ENCODE measurements at places on chromosomes 3 and 15.

- no peak for DNase-seq
Measured at GRCh38 chr3:29141197-29141917, 139.5 kb upstream of the RBMS3 start.

- no peak for DNase-seq
Measured at GRCh38 chr3:123511726-123512125, 62.8 kb upstream of the ADCY5 start.

DNA sequence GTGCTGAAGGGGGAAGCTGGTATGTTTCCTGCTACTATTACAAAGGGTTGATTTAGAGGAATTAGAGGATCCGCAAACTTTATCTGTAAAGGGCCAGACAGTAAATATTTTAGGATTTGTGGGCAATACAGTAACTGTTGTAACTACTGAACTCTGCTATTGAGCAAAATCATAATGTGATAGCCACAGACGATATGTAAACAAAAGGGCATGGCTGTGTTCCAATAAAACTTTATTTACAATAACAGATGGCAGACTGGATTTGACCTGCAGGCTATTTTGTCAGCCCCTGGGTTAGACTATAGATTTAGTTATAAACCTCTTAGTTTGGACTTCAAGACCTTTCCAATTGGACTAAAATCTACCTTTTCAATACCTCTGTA, 27.8 kb upstream of the KCNMB2 start:
- DNase-seq = no peak

DNA sequence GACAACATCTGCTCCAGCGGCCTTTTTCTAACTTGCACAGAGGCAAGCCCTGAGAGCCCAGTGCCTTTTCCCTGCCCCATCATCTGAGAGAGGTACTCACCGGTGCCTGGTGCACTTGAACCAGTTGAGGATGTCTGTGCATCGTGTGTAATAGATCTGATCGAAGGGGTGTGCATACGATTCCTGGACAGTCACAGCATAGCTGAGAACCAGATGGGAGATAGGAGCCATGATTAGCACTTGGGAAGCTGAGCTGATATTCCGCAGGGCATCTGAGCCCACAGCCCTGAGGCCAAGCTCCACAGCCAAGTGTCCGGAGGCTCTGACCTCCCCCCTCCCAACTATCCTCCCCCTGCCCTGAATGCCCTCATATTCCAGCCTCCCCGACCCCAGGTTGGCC, 129.8 kb downstream of the MEGF11 start:
- no peak for DNase-seq

- no peak for DNase-seq
Measured at GRCh38 chr3:71662568-71662967, 62.6 kb downstream of the EIF4E3 start.

DNA sequence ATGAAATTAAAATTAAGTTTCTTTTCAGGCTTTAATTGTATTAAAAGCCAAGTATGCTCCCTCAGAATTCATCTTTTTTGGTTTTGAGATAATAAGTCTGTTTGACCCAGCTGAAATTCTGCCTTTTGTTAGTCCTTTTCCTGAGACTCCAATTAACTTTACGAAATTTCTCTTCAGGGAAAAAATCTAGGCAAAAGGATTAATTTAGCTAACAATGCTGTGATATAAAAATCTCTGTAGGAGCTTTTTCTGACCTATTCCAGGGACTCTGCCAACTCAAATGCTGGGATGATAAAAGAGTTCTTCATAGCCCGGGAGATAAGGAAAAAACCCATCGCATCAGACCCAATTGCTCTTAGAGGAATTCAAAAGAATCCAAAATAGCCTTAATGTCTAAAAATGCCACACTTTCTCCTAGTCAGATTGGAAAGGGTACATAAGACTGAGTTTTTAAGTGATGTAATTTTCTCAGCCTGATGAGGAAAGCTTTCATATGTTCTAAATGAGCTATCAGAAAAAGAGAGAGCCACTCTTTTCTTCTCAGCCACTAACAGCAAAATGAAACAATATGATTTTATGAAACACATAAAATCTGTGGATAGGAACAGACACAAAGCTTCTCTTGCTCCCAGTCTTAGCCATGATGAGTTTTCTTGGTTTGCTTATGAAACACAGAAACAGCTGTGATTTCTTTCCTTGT, 405.1 kb downstream of the ROBO1 start:
- no peak for DNase-seq

DNA sequence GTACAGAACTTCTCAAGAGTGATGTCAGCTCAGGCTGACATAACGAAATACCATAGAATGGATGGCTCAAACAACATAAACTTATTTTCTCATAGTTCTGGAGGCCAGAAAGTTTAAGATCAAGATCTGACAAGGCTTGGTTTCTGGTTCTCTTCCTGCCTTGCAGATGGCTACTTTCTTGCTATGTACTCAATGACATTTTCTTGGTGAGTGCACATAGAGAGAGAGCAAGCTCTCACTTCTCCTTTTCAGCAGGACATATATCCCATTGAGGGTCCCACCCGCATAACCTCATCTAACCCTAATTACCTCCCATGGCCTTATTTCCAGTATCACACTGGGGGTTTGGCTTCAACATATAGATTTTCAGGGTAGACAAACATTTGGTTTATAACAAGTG, 1072.1 kb downstream of the PLOD2 start:
- DNase-seq = no peak

DNA sequence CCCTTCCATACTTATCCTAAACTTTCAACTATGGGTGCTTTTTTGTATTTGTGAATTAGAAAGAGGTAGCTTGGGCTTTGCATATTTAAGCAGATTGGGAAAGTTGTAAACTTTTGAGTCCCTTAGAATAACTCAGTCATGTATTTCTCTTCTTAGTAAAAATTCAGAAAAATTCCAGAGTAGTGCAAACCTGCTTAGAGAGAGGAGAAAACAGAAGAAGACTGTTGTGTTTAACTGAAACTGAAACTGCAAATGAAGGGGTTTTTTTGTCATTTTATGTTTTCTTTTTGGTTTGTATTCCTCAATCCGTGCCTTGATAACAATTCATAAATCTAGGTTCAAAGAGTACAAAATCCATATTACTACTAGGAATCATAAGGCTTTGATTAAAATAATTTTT, 31.3 kb downstream of the CD200 start:
- no peak for DNase-seq

DNA sequence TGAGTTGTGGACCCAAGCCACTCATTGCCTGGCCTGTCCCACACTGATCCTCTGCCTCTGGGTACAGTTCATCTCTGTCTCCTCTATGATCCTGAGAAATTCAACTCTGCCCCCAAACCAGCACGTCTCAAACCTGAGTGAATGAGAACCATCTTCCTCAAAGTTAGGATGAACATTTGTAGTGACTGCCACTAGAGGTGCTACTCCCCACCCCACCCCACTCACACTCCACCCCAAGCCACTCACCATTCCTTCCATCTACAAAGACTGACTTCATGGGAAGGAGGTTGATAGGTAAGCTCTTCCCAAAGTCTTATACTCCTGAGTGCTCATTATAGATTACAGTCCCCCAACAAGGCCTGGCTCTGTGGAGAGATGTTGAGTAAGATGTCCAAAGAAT, 43.8 kb downstream of the NEK10 start:
- DNase-seq = no peak

DNA sequence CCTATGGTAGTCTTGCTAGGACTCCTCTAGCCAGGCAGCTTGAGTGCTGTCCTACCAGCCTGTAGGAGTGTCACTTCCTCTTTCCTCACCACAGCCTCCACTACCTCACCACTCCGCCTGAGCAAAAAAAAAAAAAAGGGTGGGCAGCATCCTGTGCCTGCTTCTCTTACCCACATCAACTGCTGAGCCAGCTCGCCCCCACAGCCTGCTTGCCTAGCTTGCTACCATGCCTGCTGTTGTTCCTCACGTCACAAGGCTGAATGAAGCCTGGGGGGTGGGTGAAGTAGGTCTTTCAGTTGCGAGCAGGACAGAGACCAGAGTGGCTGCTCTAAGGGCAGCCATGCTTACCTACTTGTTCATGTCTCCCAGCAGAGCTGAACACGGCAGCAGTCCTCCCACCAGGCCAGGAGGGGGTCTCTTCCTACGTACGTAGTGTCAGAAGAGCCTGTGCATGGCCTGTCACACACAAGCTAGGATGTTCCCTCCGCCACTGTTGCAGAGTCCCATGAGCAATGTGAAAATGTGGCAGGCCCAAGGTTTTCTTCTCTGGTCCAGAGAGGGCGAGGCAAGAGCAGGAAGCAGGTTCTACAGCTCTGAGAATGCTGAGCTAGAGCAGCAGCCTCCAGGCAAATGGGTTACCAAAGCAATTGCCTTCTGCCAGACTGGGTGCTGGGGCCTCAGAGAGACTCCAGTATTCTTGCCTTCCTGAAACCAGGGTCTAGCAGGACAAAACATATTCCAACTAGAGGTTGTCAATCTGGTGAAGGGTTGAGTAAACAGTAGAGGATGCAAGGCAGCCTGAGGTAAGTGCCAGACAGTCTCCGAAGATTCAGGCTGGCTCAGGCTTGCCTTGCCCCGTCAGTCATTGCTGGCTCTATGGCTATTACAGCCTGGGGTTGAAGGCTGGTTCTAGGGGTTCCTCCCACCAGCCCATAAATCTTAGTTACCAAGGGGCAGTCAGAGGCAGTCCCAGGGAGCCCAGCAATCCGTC, 8.1 kb downstream of the PPM1M start:
- DNase-seq = peak; percentile 85

DNA sequence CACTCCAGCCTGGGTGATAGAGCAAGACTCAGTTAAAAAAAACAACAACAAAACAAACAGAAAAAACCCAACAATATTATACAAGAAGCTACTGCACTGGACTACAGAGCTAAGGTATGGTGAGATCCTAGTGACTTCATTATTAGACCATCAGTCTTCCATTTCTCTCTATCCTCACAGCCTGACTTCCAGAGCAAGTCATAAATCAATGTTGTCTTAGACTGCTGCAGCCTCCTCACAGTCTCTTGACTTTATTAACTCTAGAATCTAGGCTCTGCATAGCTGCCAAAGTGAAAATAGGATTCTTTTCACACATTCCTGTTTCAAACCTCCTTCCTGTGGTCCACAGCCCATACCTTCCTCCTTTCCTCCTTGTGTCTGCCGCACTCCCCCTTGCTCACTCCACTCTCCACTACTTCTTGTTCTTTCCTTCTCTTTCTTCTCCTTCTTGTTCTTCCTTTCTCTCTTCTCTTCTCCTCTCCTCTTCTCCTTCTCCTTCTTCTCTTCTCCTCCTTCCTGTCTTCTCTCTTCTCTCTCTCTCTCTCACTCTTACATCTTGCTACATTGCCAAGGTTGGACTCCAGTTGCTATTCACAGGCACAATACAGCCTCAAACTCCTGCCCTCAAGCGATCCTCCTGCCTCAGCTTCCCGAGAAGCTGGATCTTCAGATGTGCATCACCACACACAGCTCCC, 49.4 kb downstream of the CCR4 start:
- DNase-seq = no peak

GRCh38 chr15:69134791-69135190, 25.6 kb upstream of the GLCE start:
- DNase-seq = no peak

- DNase-seq = no peak
Measured at GRCh38 chr15:62779036-62779770, 263.3 kb upstream of the TPM1 start.

- DNase-seq = peak; percentile 12
Measured at GRCh38 chr15:96327155-96327741, 3.3 kb upstream of the NR2F2 start.

DNA sequence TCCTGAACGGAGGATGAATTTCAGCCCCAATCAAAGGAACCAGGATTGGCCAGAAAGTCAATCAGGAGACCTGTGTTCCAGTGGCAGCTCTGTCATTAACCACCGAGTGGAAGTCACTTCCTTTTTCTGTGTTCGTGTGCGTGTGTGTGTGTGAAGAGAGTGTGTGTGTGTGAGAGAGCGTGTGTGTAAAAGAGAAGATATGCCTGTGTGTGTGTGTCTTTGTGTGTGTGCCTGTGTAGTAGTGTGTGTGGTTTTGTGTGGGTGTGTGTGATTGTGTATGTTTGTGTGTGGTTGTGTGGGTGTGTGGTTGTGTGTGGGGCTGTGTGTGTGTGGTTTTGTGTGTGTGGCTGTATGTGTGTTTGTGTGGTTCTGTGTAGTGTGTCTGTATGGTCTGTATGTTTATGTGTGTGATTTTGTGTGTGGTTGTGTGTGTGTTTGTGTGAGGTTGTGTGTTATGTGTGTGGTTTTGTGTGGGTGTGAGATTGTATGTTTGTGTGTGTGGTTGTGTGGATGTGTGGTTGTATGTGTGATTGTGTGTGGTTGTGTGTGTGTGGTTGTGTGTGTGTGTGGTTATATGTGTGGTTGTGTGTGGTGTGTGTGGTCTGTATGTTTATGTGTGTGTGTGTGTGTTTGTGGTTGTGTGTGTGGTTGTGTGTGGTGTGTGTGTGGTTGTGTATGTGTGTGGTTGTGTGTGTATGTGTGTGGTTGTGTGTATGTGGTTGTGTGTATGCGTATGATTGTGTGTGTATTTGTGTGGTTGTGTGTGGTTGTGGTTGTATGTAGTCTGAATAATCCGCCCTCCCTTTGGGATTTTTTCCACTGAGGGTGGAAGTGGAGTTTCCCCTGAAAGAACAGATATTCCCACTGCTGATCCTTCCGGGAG, 314.4 kb downstream of the SHQ1 start:
- DNase-seq = no peak

- DNase-seq = no peak
Measured at GRCh38 chr15:101120987-101121386, 130.9 kb downstream of the CHSY1 start.

DNA sequence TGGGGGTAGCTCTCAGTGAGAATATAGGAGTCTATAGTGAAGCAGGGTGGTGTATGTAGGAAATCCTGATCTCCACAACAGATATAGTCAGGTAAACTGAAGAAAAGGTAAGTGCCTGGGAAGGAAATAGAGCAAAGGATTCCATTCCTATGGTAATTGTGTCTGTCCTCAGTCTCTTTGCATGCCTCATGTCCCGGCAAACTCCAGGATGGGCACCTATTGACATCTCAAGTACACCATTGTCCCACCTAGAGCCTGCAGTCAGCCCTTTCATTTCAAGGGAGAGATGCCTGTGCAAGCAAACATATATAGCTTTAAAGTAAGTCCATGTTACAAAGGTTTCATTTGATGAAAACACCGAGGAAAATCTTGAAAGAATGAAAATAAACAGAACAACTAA, 257.7 kb upstream of the AZI2 start:
- no peak for DNase-seq

GRCh38 chr3:42823351-42823750, 14.1 kb downstream of the ACKR2 start:
- no peak for DNase-seq

- no peak for DNase-seq
Measured at GRCh38 chr15:53591041-53591440, 168.4 kb downstream of the WDR72 start.

DNA sequence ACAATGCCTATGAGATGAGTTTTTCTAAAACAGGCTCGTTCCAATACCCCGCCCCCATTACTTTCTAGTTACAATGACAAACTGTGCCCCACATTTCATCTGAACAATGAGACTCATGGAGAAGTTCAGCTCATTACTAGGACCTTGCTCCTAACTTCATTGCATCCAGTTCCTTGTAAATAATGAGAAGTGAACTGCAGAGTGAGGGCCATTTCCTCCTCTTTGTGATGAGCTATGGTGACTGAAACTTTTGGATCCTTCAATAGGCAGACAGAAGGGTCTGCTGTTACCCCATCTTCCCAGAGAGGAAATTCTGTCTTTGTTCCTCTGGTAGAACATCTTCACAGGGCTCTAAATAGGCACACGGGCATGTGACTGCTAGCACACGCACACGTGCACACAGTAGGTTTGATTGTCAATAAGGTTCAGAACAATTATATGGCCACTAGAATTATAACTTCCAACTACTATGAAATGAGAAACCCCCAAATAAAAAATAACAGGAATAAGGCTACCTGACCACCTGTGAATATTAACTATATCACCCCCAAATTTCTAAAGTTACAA, 51.8 kb downstream of the SERP1 start:
- no peak for DNase-seq
